Activated naive CD4-positive, alpha-beta T cell treated with anti-CD3 and anti-CD28 coated beads for 36 hours (primary cell): ENCODE measurements at places on chromosomes 16 and 17. TPM values are rescaled to one million over a fixed set of nuclear protein-coding genes. Genes with fewer than 3 reads are reported as not detected.

Gene TNFSF13
- total RNA-seq = 2.1 TPM

DNA sequence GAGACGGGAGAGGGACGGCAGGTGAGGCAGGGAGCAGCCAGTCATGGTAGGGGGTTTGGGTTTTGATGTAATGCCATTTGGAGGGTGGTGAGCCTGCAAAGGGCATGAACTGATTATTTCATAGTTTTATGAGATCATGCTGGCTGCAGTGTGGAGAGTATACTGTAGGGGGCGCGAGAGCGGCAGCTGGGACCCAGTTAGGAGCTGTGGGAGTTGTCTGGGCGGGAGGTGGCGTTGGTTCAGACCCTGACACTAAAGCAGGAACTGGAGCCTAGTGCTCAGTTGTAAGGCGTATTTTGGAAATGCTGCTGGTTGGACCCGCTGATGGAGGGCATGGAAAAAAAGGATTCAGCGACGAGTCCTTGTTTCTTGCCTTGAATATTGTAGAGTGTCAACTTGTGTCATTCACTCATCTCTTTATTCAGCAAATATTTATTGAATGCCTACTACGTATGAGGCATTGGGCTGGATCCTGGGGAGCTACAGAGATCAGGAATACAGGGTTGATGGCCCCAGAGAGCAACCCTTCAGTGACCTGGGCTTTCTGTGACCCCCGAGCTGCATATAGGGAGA, 23.7 kb upstream of the KDM8 start:
- DNase-seq = peak; percentile 98
- no peak overlapping the region for H3K4me3 ChIP-seq
- H3K27me3 ChIP-seq = no peaks in the 10 kb centered on the region
- peak overlapping the region; percentile 67 for H3K27ac ChIP-seq
- H3K36me3 ChIP-seq = no peaks in the 10 kb centered on the region

- H3K4me3 ChIP-seq = no peak overlapping the region
- H3K36me3 ChIP-seq = no peaks in the 10 kb centered on the region
- no peaks in the 10 kb centered on the region for H3K27me3 ChIP-seq
- DNase-seq = no peak
- H3K4me1 ChIP-seq = no peaks in the 10 kb centered on the region
- H3K27ac ChIP-seq = no peak overlapping the region
Observed at GRCh38 chr16:85536411-85537330, 76.5 kb upstream of the GSE1 start.

DNA sequence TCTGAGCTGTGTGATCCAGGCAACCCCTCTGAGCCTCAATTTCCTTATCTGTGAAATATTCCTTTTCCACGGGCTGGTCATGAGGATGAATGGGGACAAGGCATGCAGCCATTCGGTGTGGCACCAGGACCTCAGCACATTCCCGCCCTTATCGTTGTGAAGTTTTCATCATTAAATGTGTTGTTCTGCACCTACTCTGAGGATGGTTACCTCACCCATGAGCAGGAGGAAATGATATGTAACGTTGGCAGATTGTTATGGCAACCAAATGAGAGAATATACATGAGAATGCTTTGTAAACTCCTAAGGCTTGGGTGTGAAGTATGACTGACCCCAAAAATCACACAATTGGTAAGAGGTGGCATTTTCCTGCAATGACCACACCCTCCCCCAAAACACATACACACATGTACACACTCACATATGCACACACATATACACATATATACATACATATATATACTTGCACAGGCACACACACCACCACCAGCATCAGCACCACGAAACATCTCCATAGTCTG, 39.5 kb downstream of the SMARCE1 start:
- H3K36me3 ChIP-seq = no peaks in the 10 kb centered on the region
- H3K27ac ChIP-seq = peak overlapping the region; percentile 73
- H3K27me3 ChIP-seq = no peaks in the 10 kb centered on the region
- peaks cover 95% of the 10 kb centered on the region for H3K4me1 ChIP-seq

- peak; percentile 82 for DNase-seq
- H3K4me3 ChIP-seq = no peak overlapping the region
- peaks cover 54% of the 10 kb centered on the region for H3K4me1 ChIP-seq
- H3K27me3 ChIP-seq = no peaks in the 10 kb centered on the region
Observed at GRCh38 chr17:66655861-66656260, 179.1 kb upstream of the CACNG5 start.

Gene HEATR9
- total RNA-seq = not detected

GRCh38 chr17:14925498-14925897, 339.6 kb downstream of the PMP22 start:
- H3K4me1 ChIP-seq = no peaks in the 10 kb centered on the region
- H3K36me3 ChIP-seq = no peaks in the 10 kb centered on the region
- no peak for DNase-seq

Gene TEKT1
- total RNA-seq = not detected

- no peak for DNase-seq
- peaks cover 2% of the 10 kb centered on the region for H3K4me1 ChIP-seq
- no peak overlapping the region for H3K27ac ChIP-seq
- peaks cover 4% of the 10 kb centered on the region for H3K27me3 ChIP-seq
Observed at GRCh38 chr17:40724656-40725055, 21.1 kb upstream of the KRT24 start.

GRCh38 chr16:88570691-88571092, 489 bp downstream of the ZC3H18 start:
- H3K4me1 ChIP-seq = peaks cover 43% of the 10 kb centered on the region
- peaks cover 5% of the 10 kb centered on the region for H3K36me3 ChIP-seq
- H3K27ac ChIP-seq = peak overlapping the region; percentile 74
- no peaks in the 10 kb centered on the region for H3K27me3 ChIP-seq

GRCh38 chr16:75319513-75320411, 68.3 kb upstream of the BCAR1 start:
- no peak overlapping the region for H3K27ac ChIP-seq
- no peaks in the 10 kb centered on the region for H3K27me3 ChIP-seq
- peaks cover 35% of the 10 kb centered on the region for H3K4me1 ChIP-seq
- DNase-seq = peak; percentile 40
- peaks cover 15% of the 10 kb centered on the region for H3K36me3 ChIP-seq
- H3K4me3 ChIP-seq = no peak overlapping the region

Gene CLEC10A
- not detected for total RNA-seq

Gene CBX2
- total RNA-seq = 5.2 TPM

GRCh38 chr16:47905771-47906170, 250.0 kb downstream of the ABCC12 start:
- DNase-seq = no peak
- H3K36me3 ChIP-seq = no peaks in the 10 kb centered on the region
- no peaks in the 10 kb centered on the region for H3K27me3 ChIP-seq
- no peaks in the 10 kb centered on the region for H3K4me1 ChIP-seq
- H3K4me3 ChIP-seq = no peak overlapping the region
- no peak overlapping the region for H3K27ac ChIP-seq

DNA sequence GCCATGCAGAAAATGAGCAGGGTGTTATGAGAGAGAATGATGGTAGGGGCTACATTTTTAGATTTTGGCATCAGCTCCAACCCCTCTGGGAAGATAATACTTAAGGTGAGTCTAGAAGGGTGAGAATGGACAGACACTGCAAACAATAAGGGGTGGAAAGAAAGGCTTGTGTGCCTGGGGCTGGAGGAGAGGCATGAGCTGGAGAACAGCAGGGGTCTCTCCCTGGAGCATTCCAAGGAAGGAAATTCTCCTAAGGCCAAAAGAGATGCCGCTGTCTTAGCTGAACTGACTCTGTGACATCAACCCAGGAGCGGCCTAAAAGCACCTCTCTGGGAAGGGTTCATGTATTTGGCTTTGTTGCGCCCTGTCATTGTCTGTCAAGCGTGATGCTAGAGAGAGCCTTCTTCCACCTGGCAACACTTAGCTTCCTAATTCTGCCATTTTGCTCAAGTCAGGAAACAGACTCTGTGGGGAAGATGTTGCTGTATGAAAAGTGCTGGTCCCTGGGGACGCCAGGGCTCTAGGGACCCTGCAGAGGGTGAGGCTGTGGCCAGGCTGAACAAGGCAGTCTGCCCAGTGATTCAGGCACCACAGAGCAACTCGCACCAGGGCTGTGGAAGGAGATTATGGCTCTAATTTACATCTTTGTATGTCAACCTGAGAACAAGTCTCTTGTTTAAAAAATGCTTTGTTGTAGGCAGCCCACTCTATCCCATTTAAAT, 225.7 kb downstream of the CBLN1 start:
- H3K36me3 ChIP-seq = no peaks in the 10 kb centered on the region
- no peak overlapping the region for H3K27ac ChIP-seq
- H3K4me1 ChIP-seq = no peaks in the 10 kb centered on the region
- no peaks in the 10 kb centered on the region for H3K27me3 ChIP-seq
- no peak overlapping the region for H3K4me3 ChIP-seq

GRCh38 chr17:38464723-38465390, 36.6 kb downstream of the ARHGAP23 start:
- H3K4me1 ChIP-seq = no peaks in the 10 kb centered on the region
- H3K27ac ChIP-seq = no peak overlapping the region
- DNase-seq = no peak
- no peaks in the 10 kb centered on the region for H3K27me3 ChIP-seq

Gene DHRS7C
- total RNA-seq = not detected

- no peaks in the 10 kb centered on the region for H3K36me3 ChIP-seq
- DNase-seq = no peak
- no peaks in the 10 kb centered on the region for H3K27me3 ChIP-seq
- no peak overlapping the region for H3K27ac ChIP-seq
Observed at GRCh38 chr16:24900230-24900629, 54.5 kb downstream of the SLC5A11 start.

- peak; percentile 19 for DNase-seq
- H3K4me1 ChIP-seq = peaks cover 11% of the 10 kb centered on the region
- no peak overlapping the region for H3K27ac ChIP-seq
- H3K4me3 ChIP-seq = peak overlapping the region; percentile 61
- peaks cover 6% of the 10 kb centered on the region for H3K27me3 ChIP-seq
Observed at GRCh38 chr17:7177954-7178477, 1.2 kb downstream of the ASGR1 start.

GRCh38 chr17:602436-602835, 112.2 kb downstream of the VPS53 start:
- DNase-seq = no peak
- peaks cover 20% of the 10 kb centered on the region for H3K36me3 ChIP-seq
- no peak overlapping the region for H3K27ac ChIP-seq
- H3K4me3 ChIP-seq = no peak overlapping the region

- H3K36me3 ChIP-seq = no peaks in the 10 kb centered on the region
- no peak for DNase-seq
- H3K27ac ChIP-seq = no peak overlapping the region
- no peak overlapping the region for H3K4me3 ChIP-seq
Observed at GRCh38 chr17:13346592-13346991, 255.1 kb downstream of the HS3ST3A1 start.

Gene PSMD12
- total RNA-seq = 67.8 TPM

Gene EVPLL
- total RNA-seq = not detected

- H3K4me1 ChIP-seq = peaks cover 48% of the 10 kb centered on the region
- no peaks in the 10 kb centered on the region for H3K27me3 ChIP-seq
- no peak for DNase-seq
- H3K4me3 ChIP-seq = no peak overlapping the region
- peaks cover 55% of the 10 kb centered on the region for H3K36me3 ChIP-seq
- peak overlapping the region; percentile 11 for H3K27ac ChIP-seq
Observed at GRCh38 chr16:84764970-84765369, 54.8 kb upstream of the CRISPLD2 start.

GRCh38 chr17:8155996-8156245, 3.7 kb upstream of the PER1 start:
- peaks cover 57% of the 10 kb centered on the region for H3K4me1 ChIP-seq
- no peak overlapping the region for H3K27ac ChIP-seq
- H3K27me3 ChIP-seq = no peaks in the 10 kb centered on the region
- H3K4me3 ChIP-seq = no peak overlapping the region

DNA sequence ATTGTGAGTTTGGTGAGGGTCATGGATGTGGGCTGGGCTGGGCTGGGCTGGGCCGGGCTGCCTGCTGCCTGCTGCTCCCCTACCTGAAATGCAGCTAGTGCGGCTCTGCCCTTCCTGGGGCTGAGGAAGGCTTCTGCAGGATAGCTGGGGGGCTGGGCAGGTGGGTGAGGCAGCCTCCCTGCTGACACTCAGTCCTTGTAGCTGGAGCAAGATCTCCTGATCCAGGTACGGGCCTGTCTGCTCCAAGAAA, 4.7 kb downstream of the RPL13 start:
- H3K36me3 ChIP-seq = peaks cover 38% of the 10 kb centered on the region
- H3K27me3 ChIP-seq = no peaks in the 10 kb centered on the region
- DNase-seq = no peak

DNA sequence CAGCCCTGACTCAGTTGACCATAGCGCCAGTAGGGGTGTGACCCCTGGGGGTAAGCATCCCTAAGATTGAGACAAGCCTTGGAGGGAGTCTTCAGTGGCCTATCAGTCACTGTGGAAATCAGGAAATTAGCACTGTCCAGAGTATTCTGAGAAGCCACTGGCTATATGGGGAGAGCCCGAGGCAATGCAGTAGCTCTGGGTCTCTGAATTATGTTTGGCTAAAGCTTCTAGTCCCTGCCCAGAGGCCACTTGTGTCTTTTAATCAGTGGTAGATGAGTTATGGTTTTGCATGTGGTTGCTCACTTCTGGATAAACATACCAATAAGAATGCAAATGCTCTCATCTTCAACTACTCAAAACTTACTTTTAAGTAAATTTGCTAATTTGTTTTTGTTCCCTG, 100.6 kb upstream of the TOX3 start:
- no peak overlapping the region for H3K4me3 ChIP-seq
- no peak overlapping the region for H3K27ac ChIP-seq
- no peaks in the 10 kb centered on the region for H3K36me3 ChIP-seq
- H3K27me3 ChIP-seq = no peaks in the 10 kb centered on the region

Gene C1QTNF8
- total RNA-seq = not detected

- no peak overlapping the region for H3K4me3 ChIP-seq
- DNase-seq = no peak
- H3K27ac ChIP-seq = no peak overlapping the region
- H3K36me3 ChIP-seq = no peaks in the 10 kb centered on the region
- H3K4me1 ChIP-seq = no peaks in the 10 kb centered on the region
- no peaks in the 10 kb centered on the region for H3K27me3 ChIP-seq
Observed at GRCh38 chr17:55487695-55488432, 23.4 kb downstream of the SMIM36 start.

- H3K27me3 ChIP-seq = no peaks in the 10 kb centered on the region
- peak overlapping the region; percentile 97 for H3K4me3 ChIP-seq
- H3K4me1 ChIP-seq = peaks cover 48% of the 10 kb centered on the region
- no peak for DNase-seq
- H3K27ac ChIP-seq = peak overlapping the region; percentile 95
Observed at GRCh38 chr16:57184887-57185445, 873 bp downstream of the PSME3IP1 start.

Gene ODAD4
- total RNA-seq = 0.55 TPM

- H3K4me1 ChIP-seq = peaks cover 13% of the 10 kb centered on the region
- peaks cover 28% of the 10 kb centered on the region for H3K36me3 ChIP-seq
- no peak overlapping the region for H3K27ac ChIP-seq
Observed at GRCh38 chr17:18896146-18896545, 38.2 kb downstream of the PRPSAP2 start.

- no peaks in the 10 kb centered on the region for H3K27me3 ChIP-seq
- no peak for DNase-seq
- H3K27ac ChIP-seq = peak overlapping the region; percentile 66
- H3K36me3 ChIP-seq = peaks cover 59% of the 10 kb centered on the region
- H3K4me1 ChIP-seq = peaks cover 71% of the 10 kb centered on the region
- H3K4me3 ChIP-seq = peak overlapping the region; percentile 30
Observed at GRCh38 chr16:84614073-84614459, 3.8 kb downstream of the COTL1 start.

- H3K27ac ChIP-seq = peak overlapping the region; percentile 71
- peaks cover 13% of the 10 kb centered on the region for H3K36me3 ChIP-seq
- H3K27me3 ChIP-seq = no peaks in the 10 kb centered on the region
- H3K4me3 ChIP-seq = peak overlapping the region; percentile 45
- DNase-seq = peak; percentile 92
Observed at GRCh38 chr17:40582328-40582901, 17.1 kb upstream of the CCR7 start.

Gene TRIM72
- total RNA-seq = not detected

Gene SOX8
- 0.74 TPM for total RNA-seq
